ENCODE measurements at places on chromosomes 7 and 10.
A peak's percentile ranks its signal among the peaks of the same experiment; 100 is the strongest.

GRCh38 chr10:12531305-12532220 is 182.2 kb downstream of the CAMK1D start:
- DNase-seq, result no peak

GRCh38 chr7:130560972-130561371 is 69.1 kb downstream of the MEST start:
- DNase-seq, result peak; percentile 13

DNA sequence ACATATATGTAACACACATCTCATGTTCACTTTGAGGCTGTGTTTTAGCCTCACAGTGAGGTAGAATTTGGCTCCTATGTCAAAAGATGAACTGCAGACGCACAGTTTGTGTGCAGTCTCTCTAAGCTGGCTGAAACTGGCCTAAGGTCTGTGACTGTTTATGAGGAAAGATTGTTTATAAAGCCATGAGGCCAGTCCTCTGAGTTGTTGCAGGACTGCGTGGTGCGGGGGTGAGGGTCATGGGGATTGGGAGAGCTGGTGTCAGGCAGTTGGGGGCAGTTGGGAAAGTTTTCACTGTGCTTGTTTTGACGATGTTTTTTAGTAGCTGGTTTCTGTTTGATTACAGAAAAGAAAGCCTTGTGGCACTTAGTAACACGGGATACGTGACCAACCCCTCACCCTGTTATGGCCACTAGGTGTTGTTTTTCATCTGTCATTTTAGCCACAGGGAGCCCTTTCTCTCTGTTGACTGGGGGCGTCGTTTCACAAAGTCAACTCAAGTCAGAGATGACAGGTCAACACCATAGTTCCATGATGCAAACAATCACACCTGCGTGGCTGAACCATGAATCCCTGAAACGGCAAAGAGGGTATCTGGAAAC is 310.9 kb downstream of the CCDC3 start:
- no peak for DNase-seq

DNA sequence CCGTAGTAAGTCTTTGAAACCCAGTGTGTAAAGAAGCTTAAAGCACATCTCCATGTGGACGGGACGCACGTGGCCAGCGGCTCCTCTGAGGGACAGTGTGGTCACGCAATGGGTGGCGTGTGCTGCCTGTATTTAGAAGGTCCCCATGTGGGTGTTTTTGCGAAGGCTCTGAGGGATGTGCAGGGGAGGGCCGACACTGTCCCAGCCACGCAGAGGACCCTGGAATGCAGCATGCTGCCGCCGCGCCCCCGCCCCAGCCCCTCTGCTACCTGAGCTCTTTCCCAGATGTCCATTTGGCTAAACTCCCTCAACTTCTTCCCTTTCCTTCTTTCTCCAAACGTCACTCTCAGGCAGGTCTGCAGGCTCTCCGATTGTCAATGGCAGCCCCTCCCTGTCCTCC is 8.8 kb downstream of the PFKP start:
- DNase-seq, result no peak

GRCh38 chr7:151091431-151091830 is 5.2 kb downstream of the AGAP3 start:
- no peak for DNase-seq

DNA sequence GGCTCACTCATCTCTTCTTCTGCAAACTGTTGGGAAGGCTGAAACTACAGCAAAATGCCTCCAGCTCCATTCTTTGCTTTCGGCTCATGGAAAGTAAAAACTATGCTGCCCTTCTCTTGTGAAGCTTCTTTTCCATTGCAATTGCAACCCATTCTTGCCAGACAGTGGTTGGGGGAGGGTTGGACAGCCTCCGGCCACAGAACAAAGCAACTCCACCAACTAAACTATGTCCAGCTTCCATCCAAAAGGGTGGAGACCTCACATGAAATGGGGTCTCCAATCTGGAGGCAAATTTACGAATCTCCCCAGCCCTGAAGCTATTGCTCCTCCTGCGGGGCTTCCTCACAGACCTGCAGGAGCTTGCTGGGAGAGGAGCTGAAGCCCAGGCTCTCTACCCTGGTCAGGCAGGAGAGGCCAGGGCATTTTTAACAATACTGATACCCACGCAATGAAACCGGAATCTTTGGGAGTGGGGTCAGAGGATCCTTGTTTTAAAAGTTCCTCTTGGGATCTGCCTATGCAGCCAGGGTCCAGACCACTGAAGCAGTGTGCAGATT is 549 bp downstream of the GPNMB start:
- DNase-seq, result peak; percentile 30

GRCh38 chr7:52455571-52455970 is 579.9 kb upstream of the POM121L12 start:
- no peak for DNase-seq

- peak; percentile 56 for DNase-seq
These were observed 270.4 kb downstream of the HGF start for GRCh38 chr7:81499262-81500116.

DNA sequence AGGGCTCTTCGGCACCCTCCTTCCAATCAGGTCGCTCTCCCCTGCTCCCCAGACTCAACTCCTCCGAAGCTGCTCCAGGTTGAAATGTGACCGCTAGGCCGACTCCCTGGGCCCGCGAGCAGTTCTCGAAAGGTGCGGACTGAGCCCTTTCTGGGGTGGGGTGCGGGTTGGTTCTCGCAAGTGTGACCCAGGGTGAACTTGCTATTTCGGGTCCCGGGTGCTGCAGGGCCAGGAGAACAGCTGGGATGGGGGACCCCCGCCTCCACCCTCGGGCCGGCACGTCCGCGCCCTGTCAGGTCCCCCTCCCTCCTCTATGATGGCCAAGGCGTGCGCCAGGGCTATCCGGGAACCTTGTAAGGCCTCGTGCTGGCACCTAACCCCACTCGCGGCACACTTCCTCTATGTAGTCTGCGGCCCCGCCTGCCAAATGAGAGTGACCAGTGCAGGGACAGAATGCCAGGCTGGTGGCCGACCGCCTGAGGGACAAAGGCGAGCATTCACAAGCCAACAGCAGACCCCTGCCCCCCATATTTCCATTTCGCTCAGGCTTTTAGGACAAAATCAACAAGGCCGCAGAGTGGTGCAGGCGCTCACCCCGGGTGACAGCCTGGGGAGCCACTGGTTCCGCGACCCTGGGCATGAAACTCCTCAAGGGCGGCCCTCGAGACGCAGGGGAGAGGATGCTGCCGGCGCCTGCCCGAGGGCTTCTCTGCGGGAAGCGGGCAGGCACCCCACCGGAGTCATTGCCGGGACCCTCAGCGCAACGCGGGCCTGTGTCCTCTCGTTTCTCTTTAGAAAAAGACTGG is 13.7 kb upstream of the HOXA13 start:
- DNase-seq, result no peak

GRCh38 chr10:32939296-32940111 is 18.5 kb downstream of the ITGB1 start:
- DNase-seq, result no peak

DNA sequence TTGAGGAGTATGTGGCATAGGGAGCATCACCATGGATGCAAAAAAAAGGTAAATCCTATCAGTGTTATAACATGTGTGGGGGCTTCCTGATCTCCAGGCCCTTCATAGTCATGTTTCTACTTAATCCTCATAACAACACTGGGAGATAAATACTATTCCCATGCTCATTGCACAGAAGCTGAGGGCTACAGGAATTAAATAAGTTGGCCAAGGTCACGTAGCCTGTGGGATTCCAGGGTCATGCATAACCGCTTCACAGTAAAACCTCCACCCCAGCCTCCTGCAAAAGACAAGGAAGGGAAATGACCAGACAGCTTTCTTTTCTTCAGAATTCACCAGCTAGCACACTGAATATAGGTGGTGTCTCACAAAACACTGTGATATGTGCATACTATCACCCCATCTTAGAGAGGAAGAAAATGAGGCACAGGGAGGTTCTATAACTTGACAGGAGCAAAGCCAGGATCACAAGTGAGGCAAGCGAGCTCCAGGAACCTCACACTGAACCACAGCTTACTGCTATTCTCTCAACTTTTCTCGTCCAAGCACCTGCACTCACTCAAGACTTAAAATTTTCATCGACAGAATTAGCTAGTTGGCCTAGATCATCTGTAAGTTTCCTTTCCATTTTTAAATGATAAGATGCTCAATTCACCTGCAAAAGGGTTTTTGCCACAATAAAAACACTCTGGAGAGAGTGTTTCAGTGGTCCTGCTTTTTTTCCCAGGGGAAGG is 13.4 kb downstream of the JAZF1 start:
- DNase-seq, result no peak

DNA sequence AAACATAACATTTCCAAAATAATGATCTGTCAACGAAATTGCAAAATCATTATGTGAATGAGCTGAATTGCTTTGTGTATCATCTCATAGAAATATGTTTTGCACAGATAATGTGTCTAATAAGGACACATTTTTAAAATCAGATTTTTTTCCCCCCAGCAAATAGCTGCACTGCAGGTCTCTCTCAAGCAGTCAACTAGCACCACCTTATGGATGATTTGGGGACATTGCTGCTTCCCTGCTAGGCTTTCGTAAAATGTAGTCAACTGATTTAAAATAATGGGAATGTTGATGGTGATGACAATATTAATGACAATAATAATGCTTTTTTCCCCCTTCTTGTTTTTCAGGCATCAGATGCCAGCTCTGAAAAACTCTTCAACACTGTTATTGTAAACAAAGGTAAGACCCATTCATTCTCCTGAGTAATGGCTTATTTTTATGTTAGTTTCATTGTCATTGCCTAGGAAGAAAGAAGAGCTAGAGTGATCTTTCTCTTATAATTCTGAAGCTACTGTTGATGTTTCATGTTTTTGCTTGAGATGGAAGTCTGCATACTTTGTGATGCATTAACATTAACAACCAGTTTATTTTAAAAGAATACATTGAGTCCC is 433.6 kb upstream of the GALNT17 start:
- peak; percentile 74 for DNase-seq

- no peak for DNase-seq
These were observed 32.4 kb downstream of the WAPL start for GRCh38 chr10:86489071-86489810.

DNA sequence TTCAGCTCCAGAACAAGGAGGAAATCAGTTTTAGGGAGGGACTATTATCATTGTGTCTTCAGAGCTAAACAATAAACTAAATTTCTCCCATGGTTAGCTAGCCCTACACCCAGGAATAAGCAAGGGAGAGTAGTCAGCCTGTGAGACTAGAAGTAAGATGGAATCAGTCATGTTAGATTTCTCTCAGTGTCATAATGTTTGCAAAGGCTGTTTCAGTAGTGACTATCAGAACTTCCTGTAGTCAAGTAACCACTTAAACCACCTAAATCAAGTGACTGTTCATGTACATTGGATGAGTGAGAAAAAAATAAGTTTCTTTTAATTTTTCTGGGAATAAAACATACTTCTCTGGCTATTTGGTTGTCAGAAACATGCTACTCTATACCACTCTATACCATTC is 121.6 kb downstream of the KCND2 start:
- no peak for DNase-seq

DNA sequence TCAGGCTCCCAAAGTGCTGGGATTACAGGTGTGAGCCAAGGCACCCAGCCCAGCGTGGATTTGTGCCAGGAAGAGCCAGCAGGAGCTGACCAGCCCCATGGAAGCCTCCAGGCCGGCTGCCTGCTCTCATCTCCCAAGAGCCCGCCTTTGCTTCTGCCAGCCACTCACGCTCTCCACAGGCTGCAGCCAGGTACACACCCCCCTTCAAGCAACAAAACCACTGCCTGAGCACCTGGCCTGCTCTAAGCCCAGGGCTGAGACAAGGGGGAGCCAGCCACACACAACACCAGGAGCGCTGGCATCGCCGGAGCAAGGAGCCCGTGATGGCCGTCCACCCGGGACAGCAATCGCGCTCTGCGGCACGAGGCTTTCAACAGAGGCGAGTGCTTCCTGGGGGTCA is 34.5 kb downstream of the MAD1L1 start:
- DNase-seq, result no peak

DNA sequence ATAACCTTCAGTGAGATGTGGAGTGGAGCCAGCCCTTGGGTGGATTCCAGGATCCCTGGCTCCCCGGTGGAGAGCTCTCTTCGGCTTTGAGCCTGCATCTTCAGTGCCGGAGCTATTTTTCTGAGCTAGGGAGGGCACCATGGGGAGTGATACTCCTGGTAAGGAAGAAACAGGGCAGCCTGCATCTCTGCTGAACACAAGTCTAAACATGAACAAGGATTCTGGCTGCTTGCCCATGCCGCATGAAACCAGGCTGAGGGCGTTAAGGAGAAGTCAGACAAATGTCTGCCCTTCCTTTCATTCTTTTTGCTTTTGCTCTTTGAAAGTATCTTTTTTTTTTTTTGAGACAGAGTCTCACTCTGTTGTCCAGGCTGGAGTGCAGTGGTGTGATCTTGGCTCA is 60.4 kb downstream of the EVX1 start:
- peak; percentile 9 for DNase-seq

GRCh38 chr7:116771640-116772039 is 90.7 kb upstream of the CAPZA2 start:
- no peak for DNase-seq

DNA sequence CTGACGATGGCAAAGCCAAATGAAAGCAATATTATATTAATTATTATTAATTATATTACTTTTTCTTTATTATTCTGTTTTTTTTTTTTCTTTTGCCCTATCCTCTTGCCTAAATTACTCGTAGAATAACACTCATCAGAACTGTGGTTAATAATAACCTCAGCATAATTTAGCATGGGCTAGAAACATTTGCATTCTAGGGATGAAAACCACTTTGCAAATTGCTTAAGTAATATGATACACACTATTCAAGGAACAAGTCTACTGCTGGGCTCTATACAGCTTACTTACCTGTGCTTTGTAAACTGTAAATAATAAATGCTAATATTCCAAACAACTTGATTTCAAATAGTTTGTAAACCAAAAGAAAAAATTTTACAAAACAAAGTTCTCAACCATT is 375.8 kb downstream of the HGF start:
- no peak for DNase-seq

- peak; percentile 29 for DNase-seq
These were observed 34.4 kb upstream of the ARMS2 start for GRCh38 chr10:122419876-122420623.

DNA sequence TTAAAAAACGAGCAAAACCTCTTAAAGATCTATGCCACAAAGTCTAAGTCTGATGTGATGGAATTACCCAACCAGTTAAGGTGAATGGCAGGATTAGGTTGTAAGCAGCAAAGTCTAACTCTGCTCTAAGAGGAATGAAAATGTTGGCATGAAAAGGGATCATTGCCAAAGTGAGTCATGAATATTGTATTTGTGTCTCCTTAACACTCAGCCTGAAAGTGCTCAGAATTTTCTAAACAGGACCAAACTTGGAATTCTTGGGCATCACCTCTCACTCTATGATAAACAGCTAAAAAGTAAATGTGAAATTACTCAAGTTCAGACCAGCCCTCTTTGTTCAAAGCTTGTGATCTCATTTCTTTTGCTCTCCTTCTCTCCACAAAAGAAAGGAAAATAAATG is 27.0 kb downstream of the PPP1R3A start:
- DNase-seq, result no peak
